ENCODE measurements at places on chromosomes 12 and 14.

GRCh38 chr14:77882098-77882497, 82.2 kb downstream of the ADCK1 start:
- no peak for DNase-seq

DNA sequence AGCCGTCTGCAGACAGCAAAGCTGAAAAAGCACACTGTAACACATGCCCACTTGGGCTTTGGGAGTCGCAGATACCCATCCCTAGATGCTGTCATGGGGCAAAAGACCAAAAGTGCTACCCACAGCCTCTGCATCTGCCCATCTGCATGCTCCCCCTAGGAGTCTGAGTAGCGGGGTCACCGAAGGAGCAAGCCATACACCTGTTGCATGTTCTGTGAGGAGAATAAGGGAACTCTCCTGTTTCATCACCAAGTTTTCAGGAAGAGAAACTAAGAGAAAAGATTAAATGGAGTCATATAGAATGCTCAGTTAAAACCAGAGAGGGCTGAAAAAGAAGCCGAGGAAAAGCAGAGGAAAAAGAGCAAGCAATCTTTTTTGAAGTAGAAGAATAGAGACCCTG, 13.7 kb upstream of the ST8SIA1 start:
- no peak for DNase-seq

GRCh38 chr12:54716261-54716660, 68.1 kb upstream of the DCD start:
- DNase-seq = no peak

DNA sequence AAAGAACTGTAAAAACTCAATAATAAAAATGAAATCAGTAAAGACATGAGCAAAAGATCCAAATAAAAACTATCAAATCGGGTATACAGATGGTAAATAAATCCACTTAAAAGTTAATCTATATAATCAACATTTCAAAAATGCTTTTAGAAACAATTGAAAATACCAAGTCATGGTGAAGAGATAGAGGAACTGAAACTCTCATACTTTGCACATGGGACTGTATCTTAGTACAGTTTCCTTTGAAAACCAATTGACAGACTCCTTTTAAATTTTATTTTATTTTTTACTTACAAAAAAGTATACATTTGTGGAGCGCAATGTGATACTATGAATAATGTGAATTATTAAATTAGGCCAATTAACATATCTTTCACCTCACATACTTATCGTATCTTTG, 98.6 kb upstream of the FAR2 start:
- no peak for DNase-seq

DNA sequence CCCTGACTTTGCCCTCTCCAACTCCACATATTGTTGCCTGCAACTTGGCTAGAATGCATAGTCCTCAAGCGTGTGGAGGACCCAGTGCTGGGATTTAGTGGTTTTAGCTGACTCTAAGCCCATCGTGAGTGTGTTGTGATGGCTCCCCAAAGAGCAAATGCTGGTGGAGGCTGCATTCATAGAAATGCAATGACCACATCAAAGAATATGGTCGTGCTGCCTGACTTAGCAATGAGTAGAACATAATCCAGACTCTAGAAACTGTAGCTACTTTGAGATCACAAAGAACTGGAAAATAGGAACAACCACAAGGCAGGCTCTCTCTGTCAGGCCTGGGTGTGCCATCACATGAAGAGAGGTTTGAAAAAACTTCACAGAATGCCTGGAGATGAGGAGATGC, 1.3 kb downstream of the DYRK4 start:
- no peak for DNase-seq

All from WERI-Rb-1 (cell line).